ENCODE measurements at places on chromosomes 6 and 20.

GRCh38 chr6:6924708-6925107 lies 183.1 kb upstream of the RREB1 start:
- DNase-seq = no peak

- no peak for DNase-seq
Measured at GRCh38 chr6:80647156-80647555, 540.7 kb downstream of the BCKDHB start.

DNA sequence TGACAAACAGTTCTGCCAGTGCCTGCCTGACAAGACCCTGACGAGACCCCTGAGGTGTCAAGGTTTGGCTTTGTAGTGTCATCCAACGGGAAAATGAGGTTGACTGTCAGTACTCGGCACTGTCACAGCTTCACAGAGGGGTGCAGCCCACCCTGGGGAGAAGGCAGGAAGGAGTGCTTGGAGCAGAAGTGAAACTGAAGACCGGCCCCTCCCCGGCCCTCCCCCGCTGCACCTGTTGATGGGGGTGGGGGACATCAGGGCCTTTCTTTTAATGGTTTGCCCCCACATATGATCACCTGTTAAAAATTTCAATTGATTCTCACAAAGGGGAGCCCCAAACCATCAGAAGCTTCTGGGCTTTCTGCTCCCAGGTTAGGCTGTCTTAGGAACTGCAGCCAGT lies 6.8 kb downstream of the PMEPA1 start:
- DNase-seq = no peak

- no peak for DNase-seq
Measured at GRCh38 chr20:4550740-4551139, 171.0 kb upstream of the PRND start.

- no peak for DNase-seq
Measured at GRCh38 chr6:169312658-169313346, 59.2 kb upstream of the THBS2 start.

DNA sequence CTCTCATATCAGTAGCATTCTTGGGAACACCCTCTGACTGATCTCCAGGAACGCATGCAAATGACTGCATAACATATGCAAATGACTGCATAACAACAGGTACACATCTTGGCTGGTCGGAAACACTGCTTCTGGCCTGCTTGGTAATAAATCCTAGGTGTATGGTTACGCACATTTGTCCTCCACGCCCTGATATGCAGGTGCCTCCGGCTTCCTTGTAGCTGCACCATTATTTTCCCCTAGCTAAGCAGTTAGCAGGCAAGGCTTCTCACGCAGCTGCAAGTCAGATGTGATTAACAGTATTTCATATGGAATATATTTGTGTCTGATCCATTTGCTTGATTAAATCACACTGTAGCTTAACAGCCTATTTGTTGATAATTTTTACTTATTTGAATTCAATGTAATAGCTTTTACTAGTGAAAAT lies 5.9 kb downstream of the RPS6KA2 start:
- no peak for DNase-seq

- DNase-seq = peak; percentile 9
Measured at GRCh38 chr6:87436435-87436834, 28.7 kb downstream of the CFAP206 start.

- no peak for DNase-seq
Measured at GRCh38 chr6:41947581-41948220, 6.1 kb upstream of the CCND3 start.

DNA sequence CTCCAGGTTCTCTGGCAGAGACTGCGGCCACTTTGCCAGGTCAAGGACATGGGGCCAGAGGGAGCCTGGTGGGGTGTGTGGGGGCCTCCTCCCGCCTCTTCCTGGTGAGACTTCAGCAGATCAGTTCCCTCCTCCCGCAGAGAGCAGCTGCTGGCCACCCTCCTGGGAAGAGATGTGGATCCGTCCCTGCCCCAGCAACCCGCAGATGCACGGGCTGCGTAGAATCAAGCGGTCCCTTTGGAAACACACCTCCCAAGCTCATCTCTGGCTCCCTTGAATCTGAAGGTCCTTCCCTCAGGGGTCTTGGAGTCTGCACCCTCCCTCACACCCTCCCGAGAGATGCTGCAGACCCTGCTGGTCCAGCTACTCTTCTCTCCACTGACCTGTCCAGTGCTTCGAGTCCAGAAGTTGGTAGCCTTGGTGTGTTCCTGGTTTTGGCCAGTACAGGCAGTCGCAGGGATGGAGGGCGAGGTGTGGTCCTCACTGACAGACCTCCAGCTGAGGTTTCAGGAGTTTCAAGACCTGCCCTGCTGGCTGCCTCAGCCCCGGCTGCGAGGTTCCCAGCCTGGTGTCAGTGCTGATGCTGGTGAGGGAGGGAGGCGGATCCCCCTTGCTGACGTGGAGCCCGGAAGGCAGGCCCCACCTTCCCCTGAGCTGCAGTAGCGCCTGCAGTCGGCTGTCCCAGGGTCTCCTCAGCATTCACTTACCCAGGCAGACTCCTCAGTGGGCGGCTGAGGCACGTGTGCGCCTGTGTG lies at the start of gene NPBWR2:
Gene NPBWR2, minus strand, starts transcription at position 585 of the 755 bp plus-strand sequence. CDS start 734 bp downstream, outside the sequence.
- no peak for DNase-seq

- DNase-seq = no peak
Measured at GRCh38 chr6:154500769-154501577, 9.5 kb downstream of the CNKSR3 start.

- no peak for DNase-seq
Measured at GRCh38 chr6:92810913-92811312, 608.4 kb downstream of the EPHA7 start.

DNA sequence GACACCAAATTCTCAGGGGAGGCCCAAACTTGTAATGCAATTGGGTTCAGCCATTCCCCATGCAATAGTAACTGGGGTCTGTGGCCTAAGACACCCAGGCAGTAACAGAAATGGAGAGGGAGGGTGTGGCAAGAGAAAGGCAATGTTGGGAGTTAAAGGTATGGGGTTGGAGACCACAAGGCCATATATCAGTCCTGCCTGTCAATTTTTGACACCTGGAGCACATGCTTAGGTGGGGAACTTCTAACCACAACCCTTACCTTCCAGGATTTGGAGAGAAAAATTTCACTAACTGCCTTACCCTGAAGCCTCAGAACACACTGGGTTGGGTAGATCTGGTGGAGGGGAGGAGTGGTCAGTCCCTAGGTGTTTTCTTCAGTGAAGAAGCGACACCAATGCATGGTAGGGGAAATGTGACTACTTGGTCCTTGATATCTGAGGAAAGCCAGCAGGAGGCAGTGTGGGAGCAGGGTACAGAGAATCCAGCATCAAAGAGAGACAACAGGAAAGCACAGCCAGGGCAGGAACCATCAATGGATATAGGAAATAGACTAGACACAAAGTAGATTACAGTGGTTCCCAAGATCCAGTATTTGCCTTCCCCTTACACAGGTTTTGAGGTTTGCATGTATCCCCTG lies 6.8 kb upstream of the USP49 start:
- peak; percentile 45 for DNase-seq

- DNase-seq = no peak
Measured at GRCh38 chr20:32320305-32320704, 37.8 kb upstream of the ASXL1 start.

- no peak for DNase-seq
Measured at GRCh38 chr6:80923816-80924215, 817.3 kb downstream of the BCKDHB start.

- no peak for DNase-seq
Measured at GRCh38 chr20:58753267-58753921, 60.8 kb downstream of the NPEPL1 start.

GRCh38 chr20:58175836-58176235 lies 52.6 kb downstream of the ANKRD60 start:
- no peak for DNase-seq

- DNase-seq = no peak
Measured at GRCh38 chr6:37824170-37824569, 4.6 kb downstream of the ZFAND3 start.

GRCh38 chr20:41196653-41197225 lies 59.4 kb downstream of the PLCG1 start:
- DNase-seq = no peak

DNA sequence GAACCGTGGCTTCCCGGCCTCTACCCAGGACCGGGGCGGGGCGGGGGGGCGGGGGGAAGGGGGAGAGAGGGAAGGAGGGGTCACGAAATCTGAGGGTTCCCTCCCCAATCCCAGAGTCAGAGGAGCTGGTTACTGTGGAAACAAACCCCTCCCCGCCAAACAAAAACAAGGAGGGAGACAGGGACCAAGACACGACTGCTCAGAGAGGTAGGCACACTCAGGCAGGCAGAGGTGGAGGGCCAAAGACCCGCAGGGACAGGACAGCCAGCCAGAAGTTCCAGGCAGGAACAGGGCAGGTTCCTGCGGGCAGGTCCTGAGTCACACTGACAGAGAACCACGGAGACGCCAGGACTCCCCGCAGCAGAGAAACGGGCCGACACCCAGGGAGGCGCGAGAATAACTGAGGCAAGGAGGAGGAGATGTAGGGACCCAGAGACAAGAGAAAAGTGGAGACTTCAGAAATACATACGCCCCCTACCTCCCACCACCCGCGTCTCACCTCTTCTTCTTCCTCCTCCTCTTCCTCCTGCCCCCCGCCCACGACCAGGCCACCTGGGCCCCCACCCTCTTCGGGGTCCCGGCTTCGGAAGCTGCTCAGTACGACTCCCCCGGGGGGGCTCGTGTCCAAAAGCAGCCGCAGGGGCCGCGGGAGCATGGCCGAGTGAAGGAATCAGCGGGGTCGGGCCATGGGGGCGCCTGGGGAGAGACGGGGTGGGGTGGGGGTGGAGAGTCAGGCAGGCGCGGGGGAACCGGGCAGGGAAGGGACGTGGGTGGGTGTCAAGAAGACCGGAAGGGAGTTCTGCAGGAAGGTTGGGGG lies 578 bp downstream of the RGL2 start:
- no peak for DNase-seq

- DNase-seq = no peak
Measured at GRCh38 chr6:16425881-16426615, 187.7 kb downstream of the GMPR start.

DNA sequence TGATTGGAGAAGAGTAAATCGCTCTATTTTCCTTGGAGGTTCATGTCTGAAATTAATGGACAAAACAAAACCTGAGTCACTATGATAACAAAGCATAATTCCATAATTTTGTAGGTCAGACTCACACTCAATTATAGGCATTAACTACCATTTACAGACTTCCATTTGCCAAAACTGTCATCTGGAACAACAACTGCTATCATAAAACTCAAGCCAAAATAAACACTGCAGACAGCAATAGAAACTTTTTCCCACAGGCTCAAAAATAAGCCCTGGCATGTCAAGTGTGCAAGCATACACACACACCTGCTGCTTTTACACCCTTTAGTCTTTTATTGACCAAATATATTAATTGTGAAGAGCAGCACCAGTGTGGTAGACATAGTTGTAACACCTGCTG lies 7.1 kb downstream of the MRPS10 start:
- no peak for DNase-seq

DNA sequence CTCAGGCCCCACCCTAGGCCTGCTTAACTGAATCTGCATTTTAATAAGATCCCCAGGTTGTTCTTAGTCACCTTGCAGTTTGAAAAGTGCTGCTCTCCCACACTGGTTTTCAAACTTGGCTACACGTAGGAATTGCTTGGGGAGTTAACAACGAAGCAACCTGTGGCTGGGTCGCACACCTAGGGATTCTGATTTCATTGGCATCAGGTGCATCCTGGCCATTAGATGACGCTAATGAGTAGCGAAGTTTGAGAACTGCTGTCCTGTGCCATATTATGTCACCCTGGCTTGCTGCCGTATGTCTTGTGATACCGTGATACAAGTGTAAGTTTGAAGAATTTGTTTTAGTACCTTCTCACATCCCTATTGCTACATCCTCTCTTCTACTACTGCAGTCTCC lies 28.2 kb upstream of the FUCA2 start:
- DNase-seq = no peak

GRCh38 chr6:113190170-113190569 lies 667.0 kb upstream of the MARCKS start:
- no peak for DNase-seq

DNA sequence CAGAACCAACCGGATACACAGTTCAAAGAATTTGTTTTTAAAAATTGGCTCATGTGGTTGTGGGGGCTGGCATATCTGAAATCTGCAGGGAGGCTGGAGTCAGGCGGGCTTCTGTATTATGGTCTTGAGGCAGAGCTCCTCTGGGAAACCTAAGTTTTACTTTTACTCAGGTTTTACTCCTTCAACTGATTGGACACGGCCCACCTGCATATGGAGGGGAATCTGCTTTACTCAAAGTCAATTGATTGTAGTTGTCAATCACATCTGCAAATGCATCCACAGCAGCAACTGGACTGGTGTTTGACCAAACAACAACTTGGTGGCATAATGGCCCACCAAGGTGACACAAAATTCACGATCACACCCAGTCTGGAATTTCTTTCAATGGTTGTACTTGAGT lies 103.4 kb downstream of the ERMARD start:
- no peak for DNase-seq

- no peak for DNase-seq
Measured at GRCh38 chr6:360764-361373, 30.7 kb upstream of the IRF4 start.

DNA sequence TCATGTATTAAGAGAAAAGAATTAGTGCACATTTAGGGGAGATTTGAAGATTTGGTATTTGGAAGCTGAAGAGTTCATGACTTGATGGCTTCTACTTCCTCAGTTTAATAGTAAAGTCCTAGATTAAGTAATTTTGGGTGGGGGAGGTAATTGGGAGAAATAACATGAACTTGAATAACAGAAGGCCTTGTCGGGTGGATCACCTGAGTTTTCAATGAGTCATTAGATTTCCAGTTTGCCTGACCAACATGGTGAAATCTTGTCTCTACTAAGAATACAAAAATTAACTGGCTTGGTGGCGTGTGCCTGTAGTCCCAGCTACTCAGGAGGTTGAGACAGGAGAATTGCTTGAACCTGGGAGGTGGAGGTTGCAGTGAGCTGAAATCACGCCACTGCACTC lies 181.0 kb downstream of the GJA1 start:
- no peak for DNase-seq

DNA sequence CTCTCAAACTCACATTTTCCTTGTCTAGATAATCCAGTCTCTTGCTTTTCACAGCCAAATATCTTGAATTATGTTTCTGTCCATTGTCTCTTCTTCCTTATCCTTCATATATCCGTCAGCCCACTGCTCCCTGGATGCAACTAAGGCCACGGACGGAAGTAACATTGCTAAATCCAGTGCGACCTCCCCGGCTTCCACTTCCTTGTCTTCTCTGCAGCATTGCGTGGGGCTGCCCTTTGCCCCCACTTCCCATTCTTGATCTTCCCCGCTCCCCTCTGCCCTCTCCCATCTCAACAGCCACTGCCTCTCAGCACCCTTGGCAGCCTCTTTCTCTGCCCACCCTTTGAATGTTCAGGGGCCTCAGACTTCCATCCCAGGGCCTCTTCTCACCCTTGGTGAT lies 190.4 kb upstream of the UST start:
- no peak for DNase-seq

- DNase-seq = peak; percentile 61
Measured at GRCh38 chr6:142871910-142872331, 73.1 kb downstream of the HIVEP2 start.

- no peak for DNase-seq
Measured at GRCh38 chr6:158131926-158132325, 36.1 kb downstream of the SERAC1 start.

- DNase-seq = no peak
Measured at GRCh38 chr6:140355476-140355875, 981.0 kb upstream of the CITED2 start.

- DNase-seq = no peak
Measured at GRCh38 chr6:41150671-41151070, 3.5 kb downstream of the TREML1 start.

GRCh38 chr20:1790386-1790785 lies 104.8 kb upstream of the SIRPA start:
- no peak for DNase-seq
